ENCODE measurements at places on chromosomes 3 and 15.

GRCh38 chr3:128549283-128550112 is 56.5 kb upstream of the GATA2 start:
- DNase-seq, result peak; percentile 90

GRCh38 chr15:89308236-89308635 is 26.4 kb downstream of the POLG start:
- no peak for DNase-seq

GRCh38 chr3:170815340-170815739 is 54.7 kb downstream of the RPL22L1 start:
- DNase-seq, result no peak

DNA sequence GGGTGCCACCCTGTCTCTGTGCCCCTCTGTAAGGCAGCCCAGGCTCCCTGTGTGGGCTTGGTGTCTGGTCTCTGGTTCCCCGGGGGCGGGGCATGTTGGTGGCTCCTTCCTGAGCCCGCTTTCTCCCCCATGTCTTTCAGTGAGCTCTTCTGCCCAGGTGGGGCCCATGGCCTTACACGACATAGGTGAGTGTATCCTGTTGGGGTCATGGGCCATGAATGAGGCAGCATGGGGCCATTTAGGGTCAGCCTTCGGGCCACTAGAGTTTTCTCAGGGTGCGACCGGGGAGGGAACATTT is 195.1 kb downstream of the UBE3A start:
- DNase-seq, result no peak

- no peak for DNase-seq
Measured at GRCh38 chr3:55907616-55908015, 420.5 kb upstream of the WNT5A start.

- peak; percentile 58 for DNase-seq
Measured at GRCh38 chr3:61877359-61878138, 316.2 kb downstream of the PTPRG start.

- DNase-seq, result peak; percentile 32
Measured at GRCh38 chr3:61667814-61668213, 106.4 kb downstream of the PTPRG start.

- DNase-seq, result no peak
Measured at GRCh38 chr15:31774045-31774444, 256.3 kb upstream of the CHRNA7 start.

DNA sequence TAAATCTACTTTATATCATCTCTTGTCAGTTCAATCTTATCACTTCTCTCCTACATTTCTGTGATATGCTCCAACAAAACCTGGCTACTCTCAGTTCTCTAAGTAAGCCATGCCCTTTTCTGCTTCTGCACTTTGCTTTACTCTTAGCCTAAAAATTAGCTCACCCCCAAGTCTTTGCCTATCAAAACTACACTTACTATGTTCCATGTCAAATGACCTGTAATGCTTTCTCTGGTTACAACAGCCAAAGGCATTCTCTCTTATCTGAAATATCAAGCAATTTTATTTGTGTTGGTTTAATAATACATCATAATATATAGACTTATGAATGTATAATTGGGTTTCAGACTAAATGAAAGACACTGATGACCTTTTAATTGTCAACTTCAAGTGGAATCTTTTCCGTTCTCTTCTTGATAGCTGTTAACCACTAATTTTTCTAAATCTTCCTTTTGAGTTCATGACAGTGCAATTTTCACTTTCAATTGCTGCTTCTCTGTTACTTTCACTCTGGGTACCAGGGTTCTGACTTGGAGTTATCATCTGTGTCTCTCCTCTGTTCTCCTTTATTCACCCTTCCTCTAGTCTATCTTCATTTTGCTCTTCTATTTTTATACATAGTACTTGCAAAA is 619.0 kb upstream of the GOLIM4 start:
- no peak for DNase-seq

DNA sequence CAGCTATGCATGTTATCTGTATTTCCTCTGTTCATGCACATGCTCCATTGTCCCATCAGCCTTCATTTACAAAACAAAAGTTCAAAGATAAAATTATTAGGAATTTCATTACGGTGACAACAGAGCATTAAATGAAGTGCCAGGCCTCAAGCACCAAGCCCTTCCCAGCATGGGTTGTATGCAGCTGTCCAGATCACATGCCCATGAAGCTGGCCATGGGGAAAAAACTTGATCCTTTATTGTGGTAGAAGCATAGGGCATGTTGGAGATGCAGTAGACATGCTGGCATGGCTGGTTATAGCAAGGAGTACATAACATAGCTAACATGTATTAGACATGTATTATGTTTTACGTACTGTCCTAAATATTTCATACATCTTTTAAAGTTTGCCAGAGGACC is 4.1 kb upstream of the THRB start:
- DNase-seq, result no peak

DNA sequence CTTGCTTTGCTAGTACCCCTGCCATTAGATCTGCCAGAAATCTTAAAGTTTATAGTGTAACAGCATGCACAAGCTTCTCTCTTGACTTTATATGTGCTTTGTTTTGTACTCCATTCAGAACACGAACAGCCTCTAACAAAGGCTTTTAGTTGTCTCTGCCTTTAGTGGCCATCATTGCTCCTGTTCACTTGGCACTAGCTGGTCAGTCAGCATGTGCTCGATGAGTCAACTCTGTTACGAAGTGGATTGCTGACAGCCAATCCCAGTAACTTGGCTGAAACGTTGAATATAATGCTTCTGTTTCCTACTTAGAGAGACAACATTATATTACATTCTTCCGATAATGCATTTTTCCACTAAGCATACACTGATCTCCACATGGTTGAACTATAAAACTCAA is 349.2 kb downstream of the NAALADL2 start:
- DNase-seq, result no peak

DNA sequence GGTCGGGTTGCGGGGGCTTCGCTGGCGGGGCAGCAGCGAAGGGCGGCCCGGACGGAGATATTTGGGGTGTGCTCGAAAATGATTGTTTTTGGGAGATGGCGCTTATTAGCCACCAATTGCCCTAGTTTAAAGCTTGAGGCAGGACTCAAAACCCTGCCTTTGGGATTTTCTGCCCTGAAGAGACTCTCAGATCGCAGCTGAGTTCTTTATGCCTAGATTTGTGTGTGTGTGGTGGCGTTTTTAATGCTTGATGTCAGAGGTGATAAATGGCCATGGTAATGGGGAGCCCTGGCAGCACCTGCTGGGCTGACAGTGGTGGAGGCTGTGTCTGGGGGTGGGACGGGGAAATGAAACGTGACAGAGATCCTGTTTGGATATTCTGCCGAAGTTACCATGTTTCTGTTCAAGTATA is 604 bp downstream of the KCTD6 start:
- DNase-seq, result no peak

GRCh38 chr3:108090049-108090700 is 656 bp downstream of the CD47 start:
- peak; percentile 55 for DNase-seq

GRCh38 chr15:63752075-63752684 is 81.6 kb downstream of the HERC1 start:
- DNase-seq, result peak; percentile 70

Data from fibroblast of the aortic adventitia (primary cell).